ENCODE measurements at places on chromosomes 6 and 20.

GRCh38 chr6:14474816-14475215, 357.2 kb downstream of the CD83 start:
- DNase-seq, result no peak

DNA sequence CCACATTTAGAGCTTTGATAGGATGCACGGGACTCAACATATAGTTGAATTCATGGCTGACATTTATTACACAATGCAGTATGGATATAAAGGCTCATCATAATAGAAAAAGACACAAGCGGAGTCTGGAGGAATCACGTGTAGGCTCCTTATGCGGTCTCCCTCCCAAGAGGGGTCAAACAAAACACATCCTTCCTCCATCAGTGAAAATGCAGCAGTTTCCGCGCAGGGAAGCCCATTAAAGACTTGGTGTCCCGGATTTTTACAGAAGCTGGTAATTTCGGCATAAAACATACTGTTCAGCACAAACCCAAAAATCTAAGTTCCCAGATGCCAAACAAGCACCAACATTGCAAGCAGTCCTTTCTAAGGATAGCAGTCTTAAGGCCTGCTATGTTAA, 1.1 kb downstream of the USP45 start:
- no peak for DNase-seq

- DNase-seq, result no peak
Observed at GRCh38 chr6:15393605-15394004, 147.7 kb downstream of the JARID2 start.

- no peak for DNase-seq
Observed at GRCh38 chr20:17948442-17948841, 20.2 kb downstream of the SNX5 start.

DNA sequence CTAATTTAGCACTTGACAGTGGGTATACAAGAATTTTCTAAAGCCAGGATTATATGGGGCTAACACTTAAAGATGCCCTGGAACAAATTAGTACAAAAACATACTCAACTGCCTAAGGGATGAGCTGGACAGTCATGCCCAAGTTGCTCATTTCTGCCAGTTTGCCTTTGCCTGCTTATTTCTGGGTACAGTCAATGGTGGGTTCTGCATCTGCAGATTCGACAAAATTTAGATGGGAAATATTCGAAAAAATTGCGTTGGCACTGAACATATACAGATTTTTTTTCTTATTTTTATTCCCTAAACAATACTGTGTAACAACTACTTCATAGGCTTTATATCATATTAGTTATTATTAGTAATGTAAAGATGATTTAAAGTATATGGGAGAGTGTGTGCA, 591.9 kb downstream of the EPM2A start:
- DNase-seq, result no peak

DNA sequence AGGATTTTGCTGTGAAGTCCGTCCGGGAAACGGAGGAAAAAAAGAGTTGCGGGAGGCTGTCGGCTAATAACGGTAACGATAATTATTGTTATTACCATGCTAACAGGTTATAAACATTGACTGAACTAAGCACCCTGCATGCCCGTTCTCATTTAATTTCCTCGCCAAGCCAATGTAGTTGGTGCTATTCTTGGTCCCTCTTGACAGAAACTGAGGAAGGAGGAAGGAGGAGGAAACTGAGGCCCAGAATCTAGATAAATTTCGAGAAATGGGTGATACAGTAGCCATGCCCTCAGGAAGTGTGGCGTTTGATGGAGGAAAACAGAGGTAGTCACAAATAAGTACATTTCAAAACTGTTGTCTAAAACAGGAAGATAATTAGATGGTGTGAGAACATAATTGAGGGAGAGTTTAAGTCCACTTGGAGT, 474 bp downstream of the TPX2 start:
- DNase-seq, result no peak

DNA sequence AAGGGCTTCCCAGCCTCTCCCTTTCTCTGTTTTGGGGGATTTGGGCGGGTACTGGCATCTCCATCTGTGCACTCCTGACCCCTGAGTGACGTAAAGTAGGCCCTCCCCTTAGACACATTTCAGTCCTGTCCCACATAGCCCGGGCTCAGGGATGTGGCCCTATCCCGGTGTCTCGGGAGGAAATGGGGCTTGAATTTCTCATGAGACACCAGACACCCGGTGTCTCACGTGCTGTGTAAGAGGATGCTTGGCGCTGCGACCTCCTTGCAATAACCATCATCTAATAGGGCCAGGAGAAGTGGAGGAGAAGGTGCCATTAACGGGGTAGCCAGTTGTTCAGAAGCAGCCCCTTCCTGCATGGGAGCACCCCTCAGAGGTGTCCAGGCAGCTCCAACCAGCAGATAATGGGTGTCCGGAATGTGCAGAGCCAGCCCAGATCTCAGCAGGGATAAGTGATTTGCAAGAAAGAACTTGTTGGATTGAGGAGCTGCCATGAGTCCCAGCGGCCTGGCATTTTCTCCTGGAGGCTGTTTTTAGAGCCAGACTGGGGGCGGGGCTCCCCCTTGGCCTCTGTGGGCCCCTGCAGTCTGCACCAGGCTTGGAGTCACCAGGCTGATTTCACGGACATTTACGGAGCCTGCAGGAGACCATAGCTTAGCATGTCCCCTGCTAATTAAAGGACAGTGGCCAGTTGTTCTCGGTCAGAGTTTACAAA, 372.0 kb downstream of the PREX1 start:
- DNase-seq, result no peak

GRCh38 chr20:51756653-51757052, 11.5 kb downstream of the ATP9A start:
- DNase-seq, result no peak

DNA sequence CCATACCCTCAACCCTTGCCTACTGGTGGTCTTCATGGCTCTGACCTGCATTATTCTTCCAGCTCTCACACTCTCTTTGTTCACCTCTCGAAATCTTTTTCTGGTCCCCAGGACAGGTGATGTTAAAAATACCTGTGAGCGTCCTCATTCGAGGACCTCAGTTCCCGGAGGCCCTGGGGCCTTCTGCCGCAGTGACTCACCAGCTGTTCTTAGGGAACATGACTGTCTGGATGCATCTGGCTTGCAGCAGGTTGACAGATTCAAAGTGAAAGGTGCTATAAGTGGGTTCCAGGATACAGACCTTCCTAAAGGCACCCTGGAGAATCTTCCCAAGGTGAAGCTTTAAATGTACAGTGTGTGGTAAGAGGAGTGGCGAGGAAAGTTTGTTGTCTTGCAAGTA, 210.4 kb upstream of the KCNG1 start:
- DNase-seq, result no peak

- DNase-seq, result no peak
Observed at GRCh38 chr6:146305951-146306350, 237.7 kb upstream of the RAB32 start.

GRCh38 chr6:164039954-164040375, 625.4 kb downstream of the QKI start:
- DNase-seq, result no peak

Measured in SK-MEL-5 (cell line).